ENCODE measurements at places on chromosomes 3 and 15. TPM values are rescaled to one million over a fixed set of nuclear protein-coding genes. Genes with fewer than 3 reads are reported as not detected.

FEZF2 gene
- total RNA-seq, result not detected

NISCH gene
- 45.6 TPM for total RNA-seq

GPX1 gene
- 136 TPM for total RNA-seq

DNAJC17 gene
- 19.7 TPM for total RNA-seq

DCLK3 gene
- total RNA-seq, result 0.41 TPM

IL5RA gene
- 0.65 TPM for total RNA-seq

DPPA2 gene
- not detected for total RNA-seq

TRIM59 gene
- total RNA-seq, result 0.73 TPM

LARP6 gene
- total RNA-seq, result 55.7 TPM

TRIM69 gene
- 51.9 TPM for total RNA-seq

CFAP100 gene
- total RNA-seq, result not detected

KCNMB3 gene
- 0.92 TPM for total RNA-seq

MYO1E gene
- total RNA-seq, result 37.6 TPM

DNA sequence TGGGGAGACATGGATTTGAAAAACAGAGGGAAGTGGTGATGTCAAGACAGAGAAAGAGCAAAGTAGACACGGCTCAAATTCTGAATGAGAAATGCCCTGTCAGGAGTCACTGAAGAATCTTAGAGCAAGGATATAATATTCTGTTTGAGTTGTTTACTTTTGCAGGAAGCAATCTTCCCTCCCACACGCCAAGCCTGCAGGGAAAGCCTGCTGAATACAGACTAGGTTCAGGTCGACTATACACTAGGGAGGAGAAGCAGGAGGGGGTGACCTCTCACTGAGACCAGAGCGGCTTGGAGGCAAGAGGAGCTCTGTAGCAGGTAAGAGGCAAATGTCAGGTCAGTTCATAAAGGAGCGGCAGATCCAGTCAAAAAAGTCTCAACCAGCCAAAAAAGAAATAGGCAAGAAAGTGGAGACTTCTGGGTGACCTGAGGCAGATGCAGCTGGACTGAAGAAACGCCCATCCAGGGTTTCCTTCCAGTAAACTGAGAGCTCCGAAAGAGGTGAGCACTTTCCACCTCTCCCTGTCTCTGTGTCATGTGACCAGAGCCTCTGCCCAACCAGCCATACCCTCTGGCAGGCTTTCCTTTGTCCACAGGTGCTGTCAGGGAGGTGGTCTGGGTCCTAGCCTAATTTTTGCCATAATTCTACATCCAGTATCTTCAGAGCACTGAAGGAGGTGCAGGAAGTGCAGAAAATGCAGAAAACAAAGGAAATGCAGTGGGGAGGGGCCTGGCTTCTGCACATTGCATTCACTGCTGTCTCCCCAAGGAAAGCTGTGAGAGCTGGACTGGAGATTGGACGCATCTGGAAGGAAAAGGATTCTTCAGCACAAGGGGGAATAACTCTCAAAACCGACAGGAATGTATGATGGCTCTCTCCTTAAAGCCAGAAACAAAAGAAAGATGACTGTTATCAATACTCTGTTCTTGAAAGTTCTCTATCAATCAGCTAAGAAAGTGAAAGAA is 37.8 kb upstream of the CTXND1 start:
- no peak for DNase-seq

DNA sequence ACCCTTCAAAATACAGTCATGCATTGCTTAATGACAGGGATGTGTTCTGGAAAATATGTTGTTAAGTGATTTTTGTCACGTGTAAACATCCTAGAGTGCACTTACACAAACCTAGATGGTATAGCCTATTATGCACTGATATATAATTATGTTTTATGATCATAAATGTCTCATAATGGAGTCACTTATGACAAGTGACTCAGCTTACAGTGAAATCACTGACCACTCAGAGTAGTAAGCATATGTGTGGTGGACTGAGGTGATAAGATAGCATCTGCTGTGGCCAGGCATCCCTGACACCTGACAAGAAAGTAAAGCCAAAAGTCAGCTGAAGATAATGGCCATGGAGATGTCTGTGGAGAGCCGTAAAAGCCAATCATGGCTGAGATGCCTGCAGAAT is 5.4 kb downstream of the ACAD11 start:
- no peak for DNase-seq

DNA sequence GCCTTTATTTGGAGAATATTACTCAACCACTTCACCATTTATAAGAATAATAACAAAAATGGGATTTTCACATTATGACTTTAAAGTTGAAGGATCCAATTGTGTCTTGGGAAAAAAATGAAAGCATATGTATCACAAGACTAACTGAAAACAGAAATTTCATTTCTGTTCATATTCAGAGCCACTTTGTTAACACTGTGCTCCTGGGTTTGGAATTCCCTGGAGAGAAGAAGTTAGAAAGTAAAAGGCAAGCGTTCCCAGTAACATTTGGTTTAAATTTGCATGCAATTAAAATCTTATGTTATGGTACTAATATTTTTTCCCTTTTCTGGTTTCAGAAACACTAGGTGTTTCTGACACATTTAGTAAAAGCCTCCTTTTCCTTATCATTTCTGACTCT is 230.8 kb downstream of the RBMS3 start:
- no peak for DNase-seq

GRCh38 chr3:52130966-52131622 is 23.1 kb downstream of the POC1A start:
- no peak for DNase-seq

GRCh38 chr3:14397531-14397930 is 4.9 kb upstream of the SLC6A6 start:
- DNase-seq, result no peak

DNA sequence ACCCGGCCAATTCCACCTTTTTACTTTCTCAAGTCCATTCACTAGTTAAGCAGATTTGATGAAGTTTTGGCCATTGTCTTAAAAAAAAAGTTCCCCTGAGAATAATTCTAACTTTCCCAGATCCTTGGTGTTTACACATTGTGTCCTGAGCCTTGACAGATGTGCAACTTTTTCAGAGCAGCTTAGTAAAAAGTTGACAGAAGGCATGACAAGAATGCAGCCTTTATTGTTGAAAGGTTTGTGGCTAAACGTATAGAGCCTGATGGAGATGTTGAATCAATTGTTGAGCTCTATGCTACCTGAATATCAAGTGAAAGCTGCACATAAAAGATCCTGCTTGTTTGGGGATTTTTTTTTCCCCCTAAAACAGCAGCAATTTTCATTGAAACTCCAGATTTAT is 75.3 kb upstream of the CMTM7 start:
- DNase-seq, result no peak

- DNase-seq, result peak; percentile 68
These were observed at the start of gene SPTSSB for GRCh38 chr3:161371441-161372320. Gene SPTSSB, minus strand, starts transcription at chr3:161371517. Its CDS starts 25,194 bp downstream, at chr3:161346323.

- DNase-seq, result no peak
These were observed 390.2 kb upstream of the SGO1 start for GRCh38 chr3:20576228-20576627.

GRCh38 chr3:77412584-77412983 is 372.7 kb downstream of the ROBO2 start:
- DNase-seq, result no peak

- DNase-seq, result no peak
These were observed 17.3 kb upstream of the HRH1 start for GRCh38 chr3:11136830-11137626.

DNA sequence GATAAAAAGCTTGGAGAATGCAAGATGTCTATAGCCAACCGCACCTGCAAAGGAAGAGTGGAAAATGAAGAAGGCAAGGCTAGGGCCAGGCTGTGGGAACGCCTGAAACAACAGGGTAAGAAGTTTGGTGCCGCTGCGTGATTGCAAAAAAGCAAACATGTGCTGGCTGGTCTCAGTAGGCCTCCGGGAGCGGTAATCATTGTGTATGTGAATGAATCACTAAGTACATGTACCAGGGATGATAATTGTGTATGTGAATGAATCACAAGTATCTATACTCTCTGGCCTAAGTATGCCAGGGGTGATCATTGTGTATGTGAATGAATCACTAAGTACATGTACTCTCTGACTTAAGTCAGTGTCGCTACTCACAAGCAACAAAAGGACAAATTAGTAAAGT is 40.3 kb upstream of the PARL start:
- no peak for DNase-seq

DNA sequence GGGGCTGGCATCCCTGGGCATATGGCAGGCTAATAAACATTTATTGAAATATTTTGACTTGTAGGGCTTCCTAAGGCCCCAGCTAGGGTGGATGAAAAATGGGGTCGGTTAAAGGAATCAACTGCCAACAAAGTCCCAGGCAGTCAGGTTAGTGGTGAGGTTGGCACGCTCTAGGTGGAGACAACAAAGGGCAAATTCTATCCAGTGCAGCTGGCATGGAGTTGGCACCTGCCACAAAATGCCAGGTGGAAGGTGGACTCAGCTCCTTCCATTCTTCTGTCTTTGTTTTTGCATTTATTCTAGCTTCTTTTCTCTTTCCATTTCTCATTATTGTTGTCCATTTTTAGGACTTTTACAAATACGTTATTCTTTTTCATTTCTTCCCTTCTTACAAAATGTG is 31.0 kb downstream of the LCMT2 start:
- no peak for DNase-seq

- DNase-seq, result peak; percentile 93
These were observed 42.1 kb downstream of the CORO2B start for GRCh38 chr15:68620721-68621527.

- DNase-seq, result no peak
These were observed 41.9 kb upstream of the XRN1 start for GRCh38 chr3:142489572-142490323.

DNA sequence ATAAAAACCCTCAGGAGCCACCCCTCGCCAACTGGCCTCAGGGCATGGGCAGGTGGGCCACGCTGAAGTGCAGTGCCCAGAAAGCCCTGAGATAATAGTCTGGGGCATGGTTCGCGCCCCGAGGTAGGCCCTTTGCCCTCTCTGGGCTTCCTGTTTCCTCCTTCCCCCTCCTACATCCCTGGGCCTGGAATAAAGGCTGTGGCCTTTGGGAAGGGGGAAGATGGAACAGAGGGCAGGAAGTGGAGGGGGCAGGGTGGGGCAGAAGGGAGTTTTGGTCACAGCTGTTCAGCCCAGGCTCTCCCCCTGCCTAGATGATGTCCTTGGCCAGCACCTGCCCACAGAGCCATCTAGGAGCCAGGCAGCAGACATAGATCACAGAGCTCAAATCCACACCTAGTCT is 11.3 kb downstream of the CSRNP1 start:
- no peak for DNase-seq

DNA sequence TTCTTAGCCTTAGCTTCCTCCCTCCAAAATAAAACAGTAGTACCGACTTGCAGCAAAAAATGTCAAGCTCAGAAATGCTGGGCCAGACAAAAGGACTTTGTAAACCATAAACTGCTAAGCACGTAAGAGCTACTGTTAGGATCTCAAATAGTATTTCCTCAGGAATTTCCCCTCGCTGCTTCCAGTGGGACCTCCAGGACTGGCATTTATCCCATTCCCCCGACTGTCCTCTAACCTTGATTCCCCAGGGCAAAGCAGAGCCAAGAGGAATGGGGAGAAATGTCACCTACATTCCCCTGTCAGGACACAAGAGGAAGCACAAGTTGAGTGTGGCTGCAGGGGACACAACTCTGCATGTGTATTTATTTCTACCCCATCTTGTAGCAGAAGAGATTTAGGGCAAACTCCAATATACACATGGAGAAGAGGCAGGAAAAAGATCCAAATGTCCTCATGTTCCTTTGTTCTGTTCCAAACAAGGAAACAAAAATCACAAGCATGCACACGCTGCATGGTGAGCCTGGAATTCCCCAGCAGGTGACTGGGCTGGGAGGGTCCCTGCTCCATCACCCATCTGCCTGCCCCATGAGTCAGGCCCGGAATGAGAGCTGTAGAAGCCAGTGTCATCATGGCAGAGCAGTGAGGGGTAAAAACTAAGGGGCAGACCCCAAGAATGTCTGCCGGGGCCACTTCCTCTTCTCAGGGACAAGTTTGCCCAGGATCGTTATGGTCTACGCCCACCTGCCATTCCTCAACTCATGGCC is 4.2 kb downstream of the STOML1 start:
- no peak for DNase-seq

DNA sequence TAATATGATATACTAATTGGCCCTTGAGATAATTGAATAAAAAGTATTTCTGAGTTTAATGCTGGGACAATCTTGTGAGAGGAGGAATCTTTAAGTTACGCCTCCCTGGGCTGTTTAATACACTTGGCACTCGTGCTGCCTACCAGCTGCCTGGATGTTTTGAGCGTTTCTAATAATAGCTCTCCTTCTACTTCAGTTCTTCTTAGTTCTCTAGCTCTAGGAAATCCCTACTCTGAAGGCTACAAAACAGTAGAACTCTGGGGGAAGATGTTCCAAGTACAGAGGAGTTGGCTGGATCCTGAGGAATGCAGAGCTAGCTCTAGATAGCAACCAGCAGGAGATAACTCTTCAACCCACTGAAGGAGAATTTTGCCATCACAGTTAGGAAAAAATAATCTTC is 3.5 kb downstream of the NAALADL2 start:
- no peak for DNase-seq

DNA sequence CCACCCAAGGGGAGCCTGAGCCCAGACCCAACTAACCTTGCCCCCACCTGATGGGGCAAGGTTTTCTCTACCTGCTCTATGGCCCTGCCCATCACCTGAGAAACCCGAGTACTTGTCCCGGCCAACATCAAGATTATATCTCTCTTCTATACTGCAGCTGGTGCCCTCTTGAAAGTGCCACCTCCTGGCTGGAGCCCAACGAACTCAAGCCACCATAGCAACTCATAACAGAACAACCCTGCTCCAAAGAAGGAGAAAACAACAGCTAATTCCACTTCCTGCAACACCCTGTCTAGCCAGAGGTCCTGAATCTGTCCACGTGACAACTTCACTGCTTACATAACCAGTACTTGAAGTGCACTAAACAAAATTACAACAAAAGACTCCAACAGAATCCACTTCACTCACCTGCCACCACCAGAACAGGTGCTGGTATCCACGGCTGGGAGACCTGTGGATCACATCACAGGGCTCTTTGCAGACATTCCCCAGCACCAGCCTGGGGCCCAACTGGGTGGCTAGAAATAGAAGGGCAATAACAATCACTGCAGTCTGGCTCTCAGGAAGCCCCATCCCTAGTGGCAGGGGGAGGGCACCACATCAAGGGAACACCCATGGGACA is 49.2 kb downstream of the PIERCE2 start:
- DNase-seq, result no peak

- no peak for DNase-seq
These were observed 1.3 kb upstream of the CPEB1 start for GRCh38 chr15:82648257-82649103.

DNA sequence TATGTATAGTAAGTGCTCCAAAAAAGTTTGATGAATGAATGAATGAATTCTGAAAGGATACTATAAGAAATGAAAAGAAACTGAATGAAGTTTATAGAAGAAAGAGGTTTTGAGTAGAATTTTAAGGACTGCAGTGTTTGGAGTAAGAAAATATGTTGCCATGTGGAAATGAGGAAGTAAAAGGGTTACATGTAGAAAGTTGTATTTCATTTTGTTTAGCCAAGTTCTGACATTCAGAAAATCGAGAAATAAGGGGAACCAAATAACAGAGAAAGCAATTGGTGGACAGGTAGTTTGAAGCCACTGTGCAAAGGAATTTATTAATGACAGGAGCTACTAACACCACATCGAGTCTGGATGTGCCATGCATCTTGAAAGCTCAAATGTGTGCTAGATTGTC is 200.7 kb downstream of the SATB1 start:
- DNase-seq, result no peak

- DNase-seq, result no peak
These were observed 43.0 kb downstream of the RAD54L2 start for GRCh38 chr3:51581524-51581923.

- DNase-seq, result no peak
These were observed 866 bp downstream of the TNIK start for GRCh38 chr3:171459137-171459941.

All from Right ventricle myocardium inferior (tissue), 1 donor.